GM12892 (cell line): ENCODE measurements at places on chromosomes 6 and 20.

DNA sequence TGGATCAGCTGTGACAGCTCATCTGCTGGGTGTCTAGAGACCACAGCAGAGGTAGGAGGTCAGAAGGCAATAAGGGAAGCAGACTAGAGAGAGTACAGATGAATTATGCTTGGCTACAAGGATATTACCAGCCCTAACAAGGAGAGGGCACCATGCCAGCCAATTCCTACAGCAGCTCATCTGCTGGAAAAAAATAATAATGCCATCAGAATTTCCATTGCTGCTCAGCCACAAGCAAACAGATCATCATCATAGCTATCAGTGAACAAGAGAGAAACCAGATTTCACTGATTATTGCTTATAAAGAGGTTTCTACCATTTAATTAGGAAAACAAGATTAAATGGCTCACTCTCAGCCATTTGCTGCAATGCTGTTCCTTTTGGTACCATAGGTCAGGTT, 66.5 kb downstream of the PSMG4 start:
- DNase-seq: no peak

DNA sequence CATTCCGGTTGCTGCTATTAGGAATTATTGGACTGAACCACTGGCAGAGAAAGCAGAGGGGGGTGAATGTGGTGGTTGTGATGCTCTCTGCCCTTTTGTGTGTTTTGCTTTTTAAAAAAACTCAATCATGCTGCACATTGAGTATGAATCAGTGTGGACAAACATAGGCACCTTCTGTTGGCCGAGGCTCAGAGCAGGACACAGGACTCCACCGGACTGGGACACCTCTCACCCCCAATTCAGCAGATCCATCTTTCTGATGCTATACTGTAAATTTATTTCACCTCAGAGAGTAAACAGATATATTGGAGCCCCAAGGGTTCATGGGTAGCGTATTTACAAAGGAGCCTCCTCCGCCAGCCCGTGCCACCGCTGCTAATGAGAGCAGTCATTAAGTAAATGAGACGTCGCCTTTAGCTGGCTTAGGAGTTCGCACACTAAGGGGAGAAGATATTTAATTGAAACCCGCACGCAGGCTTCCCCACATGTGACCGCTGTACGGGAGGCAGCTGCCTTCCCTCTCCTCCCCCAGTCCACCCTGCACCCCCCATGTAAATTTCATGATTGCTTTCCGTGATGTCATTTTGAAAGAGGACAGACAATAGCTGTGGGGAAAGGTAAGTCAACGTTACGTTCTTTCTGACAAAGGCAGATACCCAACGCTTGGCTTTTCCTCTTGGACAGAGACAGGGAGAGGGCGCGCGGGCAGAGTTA, at the start of gene MYT1:
Gene MYT1 (plus strand): TSS at position 330 of the 714 bp plus-strand sequence. CDS start 34,410 bp downstream, outside the sequence.
- no peak for DNase-seq

DNA sequence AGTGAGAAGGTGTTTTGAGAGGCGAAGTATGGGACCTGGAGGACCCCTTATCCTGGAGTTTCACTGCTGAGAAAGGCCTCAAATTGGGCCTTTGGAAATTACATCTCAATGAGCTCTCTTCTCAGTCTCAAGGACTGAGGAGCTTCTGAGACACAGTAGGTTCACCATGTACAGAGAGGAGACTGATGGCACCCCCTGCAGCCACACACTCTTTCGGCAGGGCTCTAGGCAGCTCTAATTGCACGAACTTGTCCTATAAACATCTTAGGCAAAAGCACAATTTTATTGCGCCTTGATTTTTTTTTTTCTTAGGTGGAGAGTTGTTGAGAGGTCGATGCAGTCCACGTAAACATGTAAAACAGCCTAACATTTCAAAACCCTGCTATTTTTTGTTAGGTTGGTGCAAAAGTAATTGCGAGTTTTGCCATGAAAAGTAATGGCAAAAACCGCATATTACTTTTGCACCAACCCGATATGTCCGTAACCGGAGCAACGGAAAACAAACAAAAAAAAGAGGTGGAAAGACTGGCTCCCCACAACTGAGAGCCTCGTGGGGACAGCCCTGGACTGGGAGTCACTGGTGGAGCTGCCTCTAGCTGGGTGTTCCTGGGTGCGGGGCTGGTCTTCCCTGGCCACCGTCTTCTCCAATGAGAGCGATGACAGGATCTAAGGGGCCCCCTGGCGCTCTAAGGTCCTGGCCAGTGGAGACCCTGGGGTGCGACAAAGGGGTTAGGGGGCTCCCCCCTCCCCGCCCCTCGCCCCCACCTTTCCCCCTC, 84.0 kb upstream of the EYA2 start:
- DNase-seq: no peak

DNA sequence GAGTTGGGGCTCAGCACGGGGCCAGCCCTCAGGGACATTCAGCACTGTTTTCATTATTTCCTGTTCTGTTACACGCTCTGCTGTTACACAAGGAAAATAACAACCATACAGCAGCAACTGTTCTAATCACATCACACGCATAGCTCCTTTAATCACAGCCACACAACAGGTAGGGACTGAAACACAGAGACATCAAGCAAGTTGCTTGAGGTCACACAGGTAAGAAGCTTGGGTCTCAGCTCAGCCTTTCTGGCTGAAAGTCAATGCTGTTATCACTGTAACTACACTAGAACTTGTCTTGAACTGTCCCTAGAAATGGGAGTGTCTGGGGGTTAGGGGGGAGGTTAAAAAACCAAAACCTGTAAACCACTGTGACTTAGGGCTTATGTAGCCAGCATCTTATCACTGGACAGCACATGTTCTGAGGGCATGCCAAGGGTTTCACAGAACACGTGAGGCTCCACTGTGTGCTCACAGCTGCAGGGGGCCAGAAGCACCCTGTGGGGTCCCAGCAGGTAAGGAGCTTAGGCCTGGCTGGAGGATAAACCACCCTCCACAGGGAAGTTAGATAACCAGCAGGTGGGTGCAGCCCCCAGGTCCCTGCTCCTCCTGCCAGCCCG, 146.0 kb downstream of the EYA2 start:
- no peak for DNase-seq
